ENCODE measurements at places on chromosomes 12 and 14. TPM values are rescaled to one million over a fixed set of nuclear protein-coding genes. Genes with fewer than 3 reads are reported as not detected.
A peak's percentile ranks its signal among the peaks of the same experiment; 100 is the strongest.

GRCh38 chr12:53365245-53365904 lies 14.6 kb upstream of the SP1 start:
- no peak for DNase-seq

GRCh38 chr12:47779943-47780504 lies 7.0 kb downstream of the SLC48A1 start:
- no peak for DNase-seq

The ASCL1 gene
- total RNA-seq, result not detected

DNA sequence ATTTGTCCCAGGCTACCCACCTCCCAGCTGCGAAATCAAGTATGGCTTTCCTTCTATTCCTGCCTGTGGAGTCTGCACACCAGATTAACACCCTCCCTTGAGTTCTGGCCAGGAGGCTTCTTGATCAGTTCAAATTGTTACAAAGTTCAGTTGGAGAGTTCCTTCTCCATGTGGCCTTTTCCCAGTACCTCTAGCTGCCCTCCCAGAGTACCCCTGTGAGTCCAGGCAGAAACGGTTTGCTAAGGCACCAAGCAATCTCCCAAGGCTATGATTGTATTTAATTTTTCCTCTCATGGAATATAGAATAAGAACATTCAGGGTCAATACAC lies 49.7 kb upstream of the ERGIC2 start:
- no peak for DNase-seq

- no peak for DNase-seq
Observed at GRCh38 chr12:132210223-132211055, 66.2 kb downstream of the NOC4L start.

DNA sequence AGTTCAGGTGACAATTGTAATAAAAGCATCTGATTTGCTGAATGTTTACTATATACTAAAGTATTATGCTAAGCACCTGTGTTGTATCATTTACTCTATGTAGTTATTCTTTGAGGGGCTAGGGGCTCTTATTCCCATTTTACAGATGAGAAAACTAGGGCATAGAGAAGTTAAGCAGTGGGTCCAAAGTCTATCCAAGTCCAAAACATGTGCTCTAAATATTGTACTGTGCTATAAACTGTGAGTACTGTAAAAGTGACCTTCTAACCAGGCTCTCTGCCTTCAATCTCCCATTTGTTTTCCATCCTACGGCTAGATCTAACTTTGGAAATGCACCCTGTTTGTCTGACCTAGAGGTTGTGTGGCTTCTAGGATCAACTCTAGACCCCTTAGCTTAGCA lies 9.0 kb downstream of the ACVR1B start:
- DNase-seq, result no peak

DNA sequence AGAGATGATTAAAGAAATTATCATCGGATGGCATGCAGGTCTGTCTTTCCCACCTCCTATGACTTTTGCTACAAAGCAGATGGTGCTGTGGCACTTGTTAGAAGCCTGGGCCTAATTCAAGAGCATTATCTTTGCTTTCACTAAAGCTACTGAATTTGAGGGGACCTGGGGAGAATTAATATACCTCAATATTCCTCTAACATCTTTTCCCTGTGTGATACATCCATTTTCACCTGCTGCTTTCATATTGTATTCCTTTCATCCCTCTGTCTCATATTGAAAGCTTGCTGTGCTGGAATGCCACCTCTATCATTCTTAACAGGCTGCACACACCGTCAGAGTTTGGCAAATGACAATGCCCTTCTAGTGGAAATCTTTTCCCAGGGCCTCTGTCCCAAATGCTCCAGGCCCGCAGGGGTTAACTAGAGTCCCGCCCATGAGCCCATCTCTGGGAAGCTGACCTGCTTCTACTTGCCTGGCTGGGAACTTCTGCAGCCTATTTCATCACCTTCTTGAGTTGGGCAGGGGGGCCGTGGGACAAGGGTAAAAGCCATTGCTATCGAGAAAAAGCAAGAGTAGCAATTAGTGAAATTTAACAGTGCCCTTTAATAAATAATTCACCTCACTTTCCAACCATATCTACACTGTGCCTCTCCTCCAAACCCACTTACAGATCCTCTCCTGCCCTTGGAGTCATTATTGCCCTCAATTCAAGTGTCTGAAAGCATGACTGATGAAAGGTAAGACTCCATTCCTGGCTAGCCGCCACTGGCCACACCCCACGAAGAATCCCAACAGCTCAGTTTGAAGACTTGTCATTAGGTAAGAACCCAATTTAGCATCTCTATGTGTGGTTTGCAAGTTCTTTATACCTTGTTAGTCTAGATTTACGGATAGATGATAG lies 126.7 kb upstream of the BTG1 start:
- DNase-seq, result no peak

GRCh38 chr14:100524233-100524932 lies 62.8 kb downstream of the BEGAIN start:
- no peak for DNase-seq

- DNase-seq, result peak; percentile 45
Observed at GRCh38 chr14:104870368-104871144, 5.5 kb downstream of the CEP170B start.

GRCh38 chr12:88334271-88334670 lies 192.2 kb downstream of the TMTC3 start:
- peak; percentile 12 for DNase-seq

GRCh38 chr12:108348842-108349241 lies 9.7 kb upstream of the CMKLR1 start:
- DNase-seq, result no peak

- no peak for DNase-seq
Observed at GRCh38 chr12:65460063-65460462, 181.6 kb downstream of the MSRB3 start.

DNA sequence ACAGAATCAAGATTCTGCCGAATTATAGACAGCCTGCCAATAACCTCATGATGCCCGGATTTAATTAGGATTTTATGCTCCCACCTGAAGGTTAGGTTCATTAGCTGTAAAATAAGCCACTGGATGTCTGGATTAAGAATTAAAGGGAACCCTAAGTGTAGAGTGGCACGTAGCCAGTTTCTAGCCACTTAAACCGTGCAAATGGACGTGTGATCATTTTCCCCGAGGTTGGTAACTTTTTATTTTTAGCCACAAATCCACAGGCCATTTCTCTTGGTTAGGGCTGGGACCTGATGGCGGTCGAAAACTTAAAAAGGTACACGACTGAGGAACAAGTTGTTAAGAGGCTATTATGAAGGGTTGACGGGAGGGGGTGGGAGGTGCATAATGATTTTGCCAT lies 127.3 kb upstream of the TMPO start:
- DNase-seq, result no peak

DNA sequence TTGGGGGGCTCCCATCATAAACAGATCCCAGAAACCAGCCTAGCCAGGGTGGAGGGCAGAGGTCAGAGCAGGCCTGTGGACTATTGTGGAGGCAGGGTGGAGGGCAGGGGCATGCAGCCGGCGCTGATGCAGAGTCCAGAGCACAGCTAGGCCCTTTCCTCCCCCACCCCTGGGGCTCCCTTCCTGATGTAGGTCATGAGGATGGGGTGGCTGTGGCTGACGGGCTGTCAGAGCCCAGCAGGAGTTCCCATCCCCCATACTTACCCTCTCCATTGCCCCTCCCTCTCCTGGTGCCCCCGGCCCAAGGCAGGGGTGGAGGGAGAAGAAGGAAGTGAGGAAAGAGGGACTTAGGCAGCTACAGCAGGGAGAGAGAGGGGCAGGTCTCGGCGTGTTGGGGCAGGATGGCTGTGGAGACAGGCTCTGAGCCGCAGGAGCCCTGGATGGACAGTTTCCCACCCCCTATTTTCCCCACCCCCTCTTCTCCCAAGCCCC lies 5.7 kb upstream of the ZNF385A start:
- no peak for DNase-seq

- no peak for DNase-seq
Observed at GRCh38 chr14:104218361-104219180, 80.2 kb downstream of the KIF26A start.

The CCDC88C gene
- 13.7 TPM for total RNA-seq

- DNase-seq, result no peak
Observed at GRCh38 chr14:32372154-32372553, 43.1 kb downstream of the AKAP6 start.

The IGF1 gene
- total RNA-seq, result 0.44 TPM
